Activated T-cell treated with anti-CD3 and anti-CD28 coated beads for 24 hours (primary cell): ENCODE measurements at places on chromosomes 4 and X.

- no peak for DNase-seq
These were observed 746 bp downstream of the PPAT start for GRCh38 chr4:56434599-56435139.

- no peak for DNase-seq
These were observed 191.6 kb downstream of the VEGFC start for GRCh38 chr4:176601124-176601523.

- DNase-seq, result no peak
These were observed at the start of gene GUCY1A1 for GRCh38 chr4:155666344-155667221. TSS of gene GUCY1A1 (plus strand) at chr4:155666848. CDS start at chr4:155696868, 30,020 bp downstream.

DNA sequence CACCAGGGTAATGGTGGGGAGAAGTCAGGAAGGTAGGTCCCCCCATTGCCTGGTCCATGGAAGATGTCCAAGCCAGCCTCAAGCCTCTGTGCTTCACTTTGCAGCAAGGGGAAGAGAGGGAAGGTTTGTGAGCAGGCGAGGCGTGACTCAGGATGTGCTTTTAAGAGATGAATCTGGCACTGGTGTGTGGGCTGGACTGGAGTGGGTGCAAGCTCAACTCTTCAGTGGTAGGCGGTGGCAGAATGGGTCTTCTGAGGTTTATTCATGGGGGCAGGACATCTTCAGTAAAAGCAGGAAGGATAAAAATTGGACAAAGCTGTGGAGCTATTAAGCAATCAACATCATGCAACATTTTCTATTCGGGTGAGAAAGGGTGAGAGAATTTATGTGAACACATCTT lies 19.4 kb downstream of the GPM6B start:
- no peak for DNase-seq

GRCh38 chrX:148382983-148383382 lies 117.4 kb upstream of the AFF2 start:
- no peak for DNase-seq

- no peak for DNase-seq
These were observed 36.5 kb downstream of the TBL1X start for GRCh38 chrX:9501362-9501761.
